ENCODE measurements at places on chromosomes 13 and 19. TPM values are rescaled to one million over a fixed set of nuclear protein-coding genes. Genes with fewer than 3 reads are reported as not detected.

- no peak for DNase-seq
These were observed 997 bp upstream of the SAMD4B start for GRCh38 chr19:39341129-39341718.

DNA sequence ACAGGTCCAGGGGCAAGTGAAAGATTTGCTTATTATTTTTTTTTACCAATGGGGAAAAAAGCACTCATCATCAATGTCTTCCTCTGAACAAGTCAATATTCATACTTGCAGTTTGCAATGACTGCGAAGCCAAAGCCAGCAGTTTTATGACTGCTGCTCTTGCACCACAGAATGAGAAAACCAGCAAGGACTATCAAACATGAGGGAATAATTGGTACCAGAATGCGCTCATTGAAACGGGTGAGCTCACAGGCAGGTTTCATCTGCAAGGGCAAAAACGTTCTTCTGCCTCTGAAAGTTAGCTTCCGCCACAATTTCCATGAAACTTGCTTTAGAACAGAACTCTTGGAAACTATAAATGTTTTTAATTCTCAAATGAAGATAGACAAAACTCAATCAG, 5.5 kb downstream of the DLEU7 start:
- DNase-seq, result no peak

URI1 gene
- 51.4 TPM for total RNA-seq

ZNF284 gene
- not detected for total RNA-seq

DNA sequence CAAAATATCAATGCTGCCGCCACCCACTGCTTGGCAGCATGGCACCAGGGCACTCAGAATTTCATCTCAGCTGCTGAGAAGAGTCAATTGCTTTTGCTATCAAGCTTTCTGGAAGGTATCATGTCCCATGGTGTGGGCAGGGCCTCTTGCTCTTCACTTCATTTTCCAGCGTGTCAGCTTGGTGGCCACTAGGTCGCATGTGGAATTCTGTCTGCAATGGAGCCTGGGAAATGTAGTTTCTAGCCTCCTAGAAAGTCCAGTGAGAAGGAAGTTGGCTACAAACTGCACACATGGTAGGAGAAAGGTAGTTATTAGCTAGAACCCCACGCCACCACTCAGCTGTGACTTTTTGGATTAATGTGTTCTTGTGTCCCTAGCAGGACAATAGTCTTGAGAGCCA, 105.3 kb downstream of the MYO16 start:
- peak; percentile 43 for DNase-seq

Data from HCT116 (cell line).